ENCODE measurements at places on chromosomes 12 and 14.

DNA sequence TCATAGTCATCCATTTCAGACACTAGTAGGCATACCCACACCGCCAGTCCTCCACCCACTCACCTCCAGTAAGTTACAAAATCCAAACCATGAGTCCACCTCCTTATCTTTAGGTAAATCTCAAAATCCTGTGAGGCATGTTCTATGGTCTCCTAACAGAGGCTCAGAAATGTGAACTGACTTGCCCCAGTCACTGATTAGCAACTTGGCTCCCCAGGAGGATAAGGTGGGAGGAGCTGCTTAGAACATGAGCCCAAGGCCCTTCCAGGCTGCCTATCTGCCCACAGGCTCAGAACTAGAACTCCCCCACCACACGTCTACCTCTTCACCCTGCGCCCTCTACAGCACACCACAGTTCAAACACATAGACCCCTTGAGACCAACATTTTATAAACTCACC lies 19.9 kb downstream of the SETD3 start:
- no peak for DNase-seq

GRCh38 chr14:52716155-52716554 lies 9.2 kb downstream of the PSMC6 start:
- no peak for DNase-seq

GRCh38 chr14:54627219-54627539 lies 60.3 kb downstream of the SAMD4A start:
- no peak for DNase-seq

DNA sequence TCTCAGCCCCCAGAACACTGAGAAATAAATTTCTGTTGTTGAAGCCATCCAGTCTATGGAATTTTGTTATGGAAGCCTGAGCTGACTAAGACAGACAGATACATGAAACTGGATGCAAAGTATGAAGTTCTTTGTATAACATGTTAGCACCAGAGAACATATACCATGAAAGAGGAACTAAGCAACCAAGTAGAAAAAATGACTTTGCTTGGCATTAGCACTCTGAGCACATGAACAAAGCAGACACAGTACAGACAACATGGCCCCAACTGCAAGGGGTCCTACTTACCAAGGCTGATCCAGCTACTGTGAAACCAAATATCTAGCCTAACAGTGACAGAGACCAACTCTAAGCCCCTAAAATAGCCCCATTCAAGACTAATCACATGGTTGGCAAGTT lies 13.8 kb downstream of the EXOC5 start:
- DNase-seq = no peak

- DNase-seq = no peak
Observed at GRCh38 chr12:113296557-113297213, 38.2 kb downstream of the SLC8B1 start.

GRCh38 chr12:52050116-52050757 lies 1.0 kb upstream of the NR4A1 start:
- no peak for DNase-seq

- no peak for DNase-seq
Observed at GRCh38 chr14:75123991-75124390, 2.9 kb downstream of the NEK9 start.

DNA sequence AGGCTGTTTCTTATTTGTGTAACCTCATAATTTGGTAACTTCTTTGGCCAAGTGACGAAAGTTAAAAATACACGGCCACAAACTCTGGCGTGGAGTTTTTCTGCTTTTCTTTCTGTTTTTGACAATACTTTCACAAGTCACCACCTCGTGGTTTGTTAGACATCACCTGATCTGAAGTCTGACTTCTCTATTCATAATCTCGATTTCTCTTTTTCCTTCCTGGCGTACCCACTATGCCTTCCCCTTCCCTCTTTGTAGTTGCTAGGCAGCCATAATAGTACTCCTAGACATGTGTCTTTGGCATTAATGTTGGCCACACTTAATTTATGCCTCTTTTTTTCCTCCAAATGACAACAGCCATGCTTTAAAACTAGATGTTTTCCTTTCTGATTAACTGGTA lies 97.6 kb downstream of the POLR3B start:
- no peak for DNase-seq

- no peak for DNase-seq
Observed at GRCh38 chr12:60842181-60842580, 1246.4 kb downstream of the SLC16A7 start.

- peak; percentile 75 for DNase-seq
Observed at GRCh38 chr12:132559652-132560363, 50.6 kb downstream of the LRCOL1 start.

GRCh38 chr12:47370421-47370820 lies 290.7 kb upstream of the AMIGO2 start:
- no peak for DNase-seq

GRCh38 chr14:81386290-81386745 lies 13.8 kb downstream of the STON2 start:
- DNase-seq = no peak

- no peak for DNase-seq
Observed at GRCh38 chr14:36580856-36581831, 1.3 kb downstream of the NKX2-8 start.

DNA sequence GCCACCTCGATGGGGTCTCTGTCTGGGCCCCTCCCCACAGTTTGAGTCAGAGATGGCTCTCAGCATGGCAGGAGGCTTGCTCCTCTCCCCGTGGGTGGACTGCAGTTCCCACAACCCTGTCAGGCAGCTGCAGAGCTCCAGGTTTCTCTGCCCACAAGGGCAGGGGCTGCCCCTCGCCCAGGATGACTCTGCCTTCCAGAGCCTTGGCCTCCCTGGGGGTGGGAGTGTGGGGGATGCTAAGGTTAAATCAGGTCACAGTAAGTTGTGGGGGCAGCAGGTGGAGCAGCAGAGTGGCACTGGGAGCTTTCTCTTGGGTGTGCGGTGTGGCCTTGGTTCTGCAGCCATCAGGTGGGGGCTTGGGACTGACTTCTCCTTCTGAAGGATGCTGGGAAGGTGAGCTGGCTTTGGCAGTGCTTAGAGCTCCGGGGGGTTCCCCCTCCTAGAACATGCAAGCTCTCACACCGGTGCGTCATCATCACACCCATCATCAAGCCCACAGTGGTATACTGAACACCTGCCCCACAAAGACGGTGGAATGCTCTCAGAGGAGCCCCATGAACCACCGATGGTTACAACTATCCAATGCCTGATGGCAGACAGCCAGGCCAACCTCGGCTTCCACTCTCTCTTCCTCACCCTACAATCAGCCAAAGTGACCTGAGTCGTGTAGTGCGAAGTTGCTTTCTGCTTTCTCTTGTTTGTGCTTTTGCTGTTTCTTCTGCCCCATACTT lies 39.7 kb downstream of the ERH start:
- no peak for DNase-seq

DNA sequence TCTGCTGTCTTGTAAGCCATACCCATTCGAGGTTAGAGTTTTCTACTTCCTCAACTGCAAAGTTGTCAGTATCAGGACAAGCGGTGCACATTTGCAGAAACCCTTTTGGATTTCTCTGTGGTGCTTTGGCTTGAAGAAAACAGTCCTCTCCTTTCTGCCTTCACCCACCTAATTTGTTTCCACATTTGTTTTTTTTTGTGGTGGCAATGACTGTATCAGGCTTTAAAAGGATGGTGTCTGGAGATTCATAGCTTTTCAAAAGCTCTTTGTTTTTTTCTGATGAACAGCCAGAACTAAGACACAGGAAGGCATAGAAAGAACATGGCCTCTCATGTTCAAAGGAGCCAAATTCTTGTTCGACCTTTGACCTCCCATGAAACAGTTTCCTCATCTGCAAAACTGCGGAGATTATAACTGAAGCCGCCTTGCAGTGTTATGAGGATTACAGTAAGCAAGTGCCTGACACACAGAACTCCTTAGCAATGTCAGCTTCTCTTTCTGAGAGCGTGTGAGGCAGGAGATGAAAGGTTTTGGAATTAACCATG lies 270.6 kb upstream of the TBX3 start:
- DNase-seq = no peak

DNA sequence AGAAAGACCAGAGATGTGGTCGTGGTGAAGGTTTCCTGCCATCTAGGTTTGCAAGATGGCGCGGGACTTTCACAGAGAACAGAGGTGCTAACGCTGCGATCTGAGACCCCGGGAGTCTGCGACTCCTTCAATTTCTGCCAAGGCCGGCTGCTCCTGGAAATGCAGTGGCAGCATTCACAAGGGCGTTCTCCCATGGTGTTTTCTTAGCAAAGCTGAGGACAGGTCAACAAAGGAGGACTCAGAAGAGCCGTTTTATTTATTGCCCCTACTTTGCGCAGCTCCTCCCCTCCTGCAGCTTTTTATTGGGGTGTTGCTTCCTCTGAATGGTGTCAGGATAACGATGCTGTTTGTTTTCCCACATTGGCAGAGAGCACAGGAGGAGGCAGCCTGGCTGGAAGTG lies 86.3 kb downstream of the TMEM132C start:
- DNase-seq = no peak

- no peak for DNase-seq
Observed at GRCh38 chr12:21884936-21885335, 56.3 kb downstream of the ABCC9 start.

DNA sequence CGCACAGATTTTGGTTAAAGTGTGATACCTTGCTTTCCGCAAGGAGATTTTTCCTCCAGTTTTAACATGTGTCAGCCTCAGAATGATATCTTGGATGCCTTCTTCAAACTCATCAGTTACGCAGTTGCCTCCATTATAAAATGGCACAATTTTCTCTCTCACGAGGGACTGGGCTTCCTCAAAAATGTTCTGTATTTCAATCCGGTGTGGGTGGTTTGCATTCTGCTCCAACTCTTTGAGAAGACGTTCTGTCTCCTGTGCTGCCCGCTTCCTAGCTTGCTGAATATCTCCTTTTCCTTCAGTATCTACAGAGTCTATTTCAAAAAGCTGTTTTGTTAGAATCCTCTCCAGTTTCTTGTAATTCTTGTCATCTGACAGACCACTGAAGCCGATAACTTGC lies 1.8 kb downstream of the BAG5 start:
- DNase-seq = no peak

GRCh38 chr12:66934302-66935062 lies 255.6 kb upstream of the GRIP1 start:
- DNase-seq = no peak

- DNase-seq = no peak
Observed at GRCh38 chr12:46977871-46978375, 101.5 kb upstream of the PCED1B start.

GRCh38 chr12:47586952-47587669 lies 118.7 kb downstream of the RPAP3 start:
- DNase-seq = no peak

DNA sequence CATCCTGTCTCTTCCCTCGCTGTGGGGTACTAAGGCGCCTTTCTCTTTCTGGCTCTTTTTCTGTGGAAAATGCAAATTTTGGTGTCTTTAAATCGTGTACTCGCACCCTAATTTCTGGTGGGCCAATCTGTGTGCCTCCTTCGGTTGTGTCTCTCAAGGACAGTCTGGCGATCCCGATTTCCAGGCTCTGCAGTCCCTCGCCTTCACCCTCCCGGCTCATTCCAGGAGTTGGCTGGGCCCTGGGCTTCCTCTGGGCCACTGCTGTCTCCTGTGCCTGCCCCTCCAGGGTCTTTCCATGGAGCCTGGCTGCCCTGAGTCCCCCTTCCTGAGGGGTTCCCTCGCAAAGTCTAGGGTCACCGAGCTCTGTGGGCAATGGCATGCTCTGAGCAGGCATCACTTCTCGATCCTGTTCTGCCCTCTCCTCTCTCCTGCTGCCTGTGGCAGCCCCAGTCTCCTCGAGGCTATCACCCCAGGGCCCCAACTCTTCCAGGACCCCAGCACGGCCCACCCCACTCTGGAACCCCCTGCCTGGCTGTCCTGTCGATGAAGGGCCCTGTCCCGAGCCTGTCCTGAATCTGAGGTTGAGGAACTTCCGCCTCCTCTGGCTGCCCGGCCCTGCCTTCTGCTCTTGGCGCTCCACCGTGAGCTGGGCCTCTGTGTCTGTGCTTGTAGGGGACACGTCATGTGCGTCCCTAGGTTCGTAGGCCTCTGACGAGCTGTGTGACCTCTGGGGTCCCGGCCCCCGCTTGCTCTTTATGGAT lies 24.1 kb downstream of the AHNAK2 start:
- no peak for DNase-seq

- DNase-seq = no peak
Observed at GRCh38 chr12:6526766-6527525, 7.4 kb upstream of the GAPDH start.

GRCh38 chr14:64787619-64788018 lies 83.4 kb downstream of the PLEKHG3 start:
- DNase-seq = no peak

DNA sequence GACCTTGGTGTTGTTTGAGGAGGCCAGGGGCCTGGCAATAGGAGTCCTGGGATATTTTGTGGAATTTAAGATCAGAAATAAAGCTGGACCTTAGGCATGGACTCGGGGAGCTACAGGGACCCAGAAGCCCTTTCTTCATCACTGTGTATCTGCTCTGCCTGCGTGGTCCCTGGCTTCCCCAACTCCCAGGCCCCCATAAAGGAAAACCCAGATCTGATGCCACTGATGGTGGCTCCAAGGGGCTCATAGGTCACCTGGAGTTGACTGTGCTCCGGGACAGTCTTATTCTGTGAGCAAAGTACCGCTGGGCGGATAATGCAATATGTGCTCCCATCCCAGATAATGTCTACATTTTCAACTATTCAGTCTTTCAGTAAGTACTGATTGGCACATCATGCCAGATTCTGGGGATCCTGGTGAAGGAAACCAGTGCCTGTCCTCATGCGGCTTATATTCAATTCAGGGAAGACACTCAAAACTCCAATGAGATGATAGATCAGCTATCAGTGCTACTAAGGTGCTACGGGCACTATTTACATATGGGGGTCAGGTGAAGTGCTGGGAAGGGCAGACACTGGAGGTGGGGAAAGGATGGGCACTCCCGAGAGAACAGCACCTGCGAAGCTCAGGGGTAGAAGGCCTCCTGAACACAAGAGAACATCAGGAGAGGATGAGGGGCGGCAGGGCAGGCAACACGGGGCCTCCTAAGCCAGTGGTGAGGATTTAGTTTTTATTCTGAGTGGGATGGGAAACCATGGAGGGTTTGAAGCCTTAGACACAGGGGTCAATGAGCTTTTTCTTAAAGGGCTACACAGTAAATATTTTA lies 5.5 kb upstream of the SELPLG start:
- no peak for DNase-seq

- DNase-seq = no peak
Observed at GRCh38 chr12:123010110-123010509, 29.6 kb downstream of the ARL6IP4 start.

DNA sequence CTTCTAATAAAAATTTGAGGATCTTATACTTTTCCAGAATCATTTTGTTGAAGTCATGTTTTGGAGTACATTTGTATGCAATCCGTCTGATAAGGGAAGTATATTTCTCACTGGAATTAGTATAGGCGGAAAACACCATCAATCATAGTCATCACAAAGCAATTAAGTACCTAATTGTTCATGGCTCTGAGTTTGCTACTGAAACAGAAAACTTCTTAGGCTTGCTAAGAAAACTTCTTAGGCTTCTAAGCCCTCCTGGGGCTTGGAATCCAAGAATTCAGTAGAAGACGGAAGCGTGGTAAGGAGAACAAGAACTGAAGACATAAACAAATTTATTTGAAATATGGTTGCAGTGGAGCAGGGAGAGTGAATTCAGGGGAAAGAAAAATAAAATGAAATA lies 636.3 kb downstream of the DIO2 start:
- no peak for DNase-seq
